Nucleus accumbens (tissue), 56 donors: ENCODE measurements at places on chromosomes 12 and 14.

GRCh38 chr12:55985341-55985740 is 11.5 kb downstream of the RAB5B start:
- DNase-seq = no peak

DNA sequence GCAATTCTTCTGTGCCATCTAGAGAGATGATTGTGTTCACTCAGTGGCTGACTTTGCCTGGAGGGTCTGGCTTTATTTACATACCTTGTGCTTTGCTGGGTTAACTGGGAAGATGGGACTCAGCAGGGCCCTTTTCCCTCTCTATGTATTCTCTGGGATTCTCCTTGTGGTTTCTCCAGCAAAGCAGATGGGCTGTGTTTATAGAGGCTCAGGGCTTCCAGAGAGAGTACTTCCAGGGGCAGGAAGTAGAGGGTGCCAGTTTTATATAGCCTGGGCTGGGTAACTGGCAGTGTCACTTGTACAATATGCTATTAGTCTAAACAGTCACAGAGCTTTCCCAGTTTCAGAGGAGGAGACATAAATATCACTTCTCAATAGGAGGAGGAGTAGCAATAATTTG is 509.9 kb downstream of the DIO2 start:
- no peak for DNase-seq

DNA sequence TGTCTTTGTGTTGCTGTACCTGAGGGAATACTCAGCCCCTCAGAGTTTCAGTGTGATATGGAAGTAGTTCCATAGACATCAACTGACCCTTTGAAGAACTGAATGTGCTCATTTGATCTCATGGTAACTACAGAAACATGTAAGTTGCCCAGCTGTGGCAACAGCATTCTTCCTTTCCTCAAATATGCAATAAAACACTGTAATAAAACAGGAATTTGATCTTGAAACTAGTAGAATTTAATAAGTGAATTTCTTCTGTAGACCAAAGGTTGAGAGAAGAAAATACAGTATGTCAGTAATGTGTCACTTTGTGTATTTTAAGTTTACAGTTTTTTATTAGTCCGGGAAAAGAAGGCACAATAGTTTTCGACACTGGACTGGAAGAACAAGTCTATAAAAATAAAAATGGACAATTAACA is 31.9 kb downstream of the KCTD10 start:
- DNase-seq = no peak

DNA sequence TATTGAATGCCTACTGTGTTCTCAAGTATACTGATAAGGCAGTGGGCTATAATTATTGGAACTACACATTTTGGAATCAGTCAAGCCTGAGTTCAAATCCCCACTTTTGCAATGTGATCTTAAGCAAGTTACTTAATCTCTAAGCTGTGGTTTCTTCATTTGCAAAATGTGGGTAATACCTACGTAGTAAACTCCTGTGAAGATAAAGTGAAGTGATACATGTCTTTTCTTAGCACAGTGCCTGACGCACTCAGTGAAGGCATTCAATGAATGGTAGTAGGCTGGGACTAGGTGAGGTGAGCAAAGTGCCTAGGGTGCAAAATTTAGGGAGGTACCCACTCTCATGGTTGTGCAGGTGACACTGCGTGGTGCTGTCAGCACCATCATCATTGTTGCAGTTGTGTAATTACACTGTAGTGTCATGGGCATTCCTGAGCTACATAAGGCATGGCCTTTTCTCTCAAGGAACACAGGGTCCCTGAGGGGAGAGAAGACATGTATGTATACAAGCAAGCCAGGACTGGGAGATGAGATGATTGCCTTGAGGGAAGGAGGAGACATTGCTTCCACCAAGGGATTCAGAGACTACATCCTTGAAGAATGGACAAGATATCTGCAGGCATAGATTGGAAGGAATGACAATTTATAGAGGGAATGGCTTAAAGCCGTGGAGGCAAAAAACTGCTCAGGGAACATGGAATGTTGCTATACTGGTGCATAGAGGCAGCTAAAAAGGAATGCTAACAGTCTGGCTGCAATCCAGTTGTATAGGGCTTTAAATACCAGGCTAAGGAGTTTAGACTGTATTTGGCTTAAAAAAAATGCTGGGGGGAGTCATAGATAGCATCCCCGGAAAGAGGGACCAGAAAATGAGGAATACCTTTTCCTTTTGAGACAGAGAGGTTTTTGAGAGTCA is 129.2 kb upstream of the ARHGAP5 start:
- no peak for DNase-seq

DNA sequence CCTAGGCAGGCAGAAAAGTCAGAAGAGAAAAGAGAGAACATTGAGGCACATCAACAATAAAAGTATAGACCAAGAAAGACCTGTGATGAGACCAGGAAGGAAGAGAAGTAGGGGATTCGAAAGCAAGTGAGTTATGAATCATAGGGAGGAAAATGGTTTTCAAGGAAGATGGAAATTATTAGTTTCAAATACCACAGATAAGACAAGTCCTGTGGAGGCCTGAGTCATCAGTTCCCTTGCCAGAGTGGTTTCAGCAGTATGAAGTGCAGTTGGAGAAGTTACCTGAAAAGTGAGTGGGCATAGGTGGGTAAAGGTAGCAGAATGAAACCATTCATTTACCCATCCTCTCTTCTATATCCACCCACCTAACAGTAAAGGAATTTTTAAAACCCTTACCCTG is 25.2 kb upstream of the TSPAN8 start:
- DNase-seq = no peak

- DNase-seq = no peak
Observed at GRCh38 chr14:52185178-52185577, 82.3 kb upstream of the PTGDR start.
